Foreskin melanocyte (primary cell): ENCODE measurements at places on chromosomes 4 and X.
A peak's percentile ranks its signal among the peaks of the same experiment; 100 is the strongest.

DNA sequence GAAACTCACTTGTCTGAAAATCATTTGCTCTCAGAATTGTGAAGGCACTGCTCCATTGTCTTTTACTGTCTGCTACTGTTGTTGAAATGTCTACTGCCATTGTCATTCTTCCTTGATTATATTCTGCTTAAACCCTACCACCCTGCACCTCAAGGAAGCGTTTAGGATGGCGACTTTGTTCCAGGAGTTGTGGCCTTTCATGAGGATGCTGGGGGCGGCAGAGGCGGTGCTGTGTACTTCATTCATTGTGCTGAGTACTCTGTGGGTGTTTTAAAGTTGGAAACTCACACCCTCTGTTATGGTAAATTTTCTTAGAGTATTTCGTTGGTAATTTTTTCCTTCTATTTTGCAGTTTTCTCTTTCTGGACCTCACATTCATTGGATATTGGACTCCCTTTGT is 258.9 kb downstream of the TENM3 start:
- DNase-seq, result no peak

DNA sequence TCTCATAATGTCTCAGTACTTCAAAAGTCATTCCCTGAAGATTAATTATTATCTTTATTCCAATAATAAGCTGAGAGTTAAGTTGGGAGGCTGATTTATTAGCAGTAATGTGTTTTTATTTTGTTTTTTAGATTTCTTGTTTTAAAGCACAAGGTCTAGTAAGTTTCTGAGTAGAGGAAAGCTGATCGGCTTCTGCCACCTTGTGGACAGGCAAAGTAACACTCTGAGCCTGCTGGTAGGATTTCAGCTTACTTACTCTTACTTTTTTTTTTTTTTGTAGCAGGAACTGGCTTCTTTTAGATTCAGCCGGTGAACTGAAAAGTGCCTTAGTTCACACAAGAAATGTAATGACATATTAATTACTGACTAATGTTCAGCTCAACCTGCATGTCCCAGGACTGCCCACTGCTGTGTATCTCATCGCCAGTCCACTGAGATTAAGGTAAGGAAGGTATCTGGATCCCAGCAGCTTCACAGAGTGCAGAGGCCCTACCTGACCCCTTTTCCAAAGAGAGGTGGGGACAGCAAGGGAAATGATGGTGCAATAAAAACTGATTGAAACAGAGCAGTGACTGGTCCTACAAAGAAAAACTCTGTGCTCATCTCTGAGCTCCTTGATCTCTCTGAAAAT is 126.5 kb downstream of the ADGRA3 start:
- DNase-seq, result peak; percentile 59

- no peak for DNase-seq
Observed at GRCh38 chr4:76013540-76013939, 6.2 kb upstream of the CXCL9 start.

DNA sequence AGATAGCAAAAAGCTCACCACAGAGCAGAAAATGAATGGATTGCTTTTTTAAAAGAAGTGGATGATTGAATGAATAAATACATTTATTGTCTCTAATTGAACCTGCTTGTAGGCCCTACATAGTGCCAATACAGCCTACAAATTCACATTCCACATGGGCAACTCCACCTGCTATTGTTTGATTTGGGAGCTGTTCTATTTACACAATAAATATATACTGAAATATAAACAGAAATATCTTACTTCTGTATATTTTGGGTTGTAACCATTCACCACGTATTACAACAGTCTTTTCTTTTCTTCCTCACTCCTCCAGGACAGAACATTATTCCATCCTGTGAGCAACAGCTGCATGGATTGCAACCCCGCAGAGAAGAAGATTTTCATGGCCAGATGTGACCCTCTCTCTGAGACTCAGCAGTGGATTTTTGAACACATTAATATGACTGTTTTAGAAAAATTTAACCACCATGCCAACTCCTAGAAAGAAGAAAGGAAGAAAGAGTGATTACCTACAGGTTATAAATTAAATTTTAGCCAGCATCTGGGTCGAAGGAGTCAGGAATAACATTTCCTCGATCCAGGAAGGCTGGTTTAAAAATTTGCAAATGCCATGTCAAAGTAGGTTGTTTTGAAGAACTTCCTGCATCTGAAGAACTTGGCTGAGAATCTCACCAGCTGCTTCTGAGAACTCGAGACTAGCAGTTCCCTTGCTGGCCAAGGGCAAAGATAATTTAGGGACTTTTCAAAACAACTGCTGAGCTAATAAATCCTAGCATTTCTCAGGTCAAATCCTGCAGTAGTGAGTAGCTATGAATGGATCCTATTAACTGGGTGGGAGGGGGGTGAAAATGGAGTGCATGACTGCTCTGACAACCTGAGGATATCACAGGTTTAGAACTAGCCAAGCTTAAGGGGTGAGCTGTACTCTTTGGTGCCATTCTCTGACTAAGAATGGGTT is 128.7 kb upstream of the GALNT7 start:
- no peak for DNase-seq
